ENCODE measurements at places on chromosomes 6 and 20.

- DNase-seq: no peak
Measured at GRCh38 chr6:83546636-83547035, 34.3 kb downstream of the PRSS35 start.

DNA sequence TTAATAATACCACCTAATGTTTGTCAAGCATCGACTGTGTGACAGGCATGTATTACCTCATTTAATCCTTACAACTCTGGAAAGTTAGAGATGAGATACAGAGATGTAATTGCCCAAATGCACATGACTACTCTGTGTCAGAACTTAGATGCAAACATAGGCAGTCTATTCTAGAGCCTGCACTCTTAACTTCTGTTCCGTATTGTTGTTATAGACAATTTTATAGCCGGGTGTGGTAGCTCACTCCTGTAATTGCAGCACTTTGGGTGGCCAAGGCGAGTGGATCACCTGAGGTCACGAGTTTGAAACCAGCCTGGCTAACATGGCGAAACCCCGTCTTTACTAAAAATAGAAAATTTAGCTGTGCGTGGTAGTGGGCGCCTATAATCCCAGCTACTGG lies 15.0 kb downstream of the IFT52 start:
- no peak for DNase-seq

DNA sequence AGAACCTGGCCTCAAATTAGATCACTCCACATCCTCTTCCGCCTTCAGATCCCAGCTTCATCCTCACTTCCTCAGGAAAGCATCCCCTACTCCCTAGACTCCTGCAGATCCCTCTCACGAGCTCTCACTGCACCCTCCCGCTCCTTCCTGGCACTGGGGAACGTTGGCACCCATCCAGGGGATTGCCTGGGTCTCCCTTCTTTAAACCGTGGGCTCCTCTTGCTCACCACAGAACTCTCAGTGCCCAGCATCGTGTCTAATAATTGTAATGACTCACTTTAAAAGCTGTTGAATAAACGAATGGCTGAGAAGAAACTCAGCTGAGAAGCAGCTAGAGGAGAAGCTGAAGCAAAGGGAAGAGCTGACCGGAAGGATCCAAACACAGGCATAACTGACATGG lies 20.4 kb downstream of the ZC3H12D start:
- DNase-seq: no peak

DNA sequence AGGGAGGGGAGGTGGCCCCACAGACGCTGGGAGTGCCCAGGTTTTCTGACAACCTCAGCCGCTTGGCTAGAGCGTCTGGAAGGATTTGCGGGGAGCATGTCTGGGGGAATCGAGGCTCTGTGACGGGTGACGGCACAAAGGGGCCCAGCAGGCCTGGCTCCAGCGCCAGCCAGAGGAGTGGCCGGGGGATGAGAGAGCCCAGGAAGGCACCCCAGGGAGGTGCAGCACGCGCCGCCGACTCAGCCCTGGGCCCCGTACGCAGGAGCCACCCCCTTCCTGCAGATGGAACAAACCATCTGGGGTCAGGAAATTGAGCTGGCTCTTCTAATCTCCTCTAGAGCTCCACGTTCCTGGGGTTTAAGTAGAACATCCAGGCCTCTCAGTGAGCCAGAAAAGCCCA lies 5.9 kb upstream of the SLCO4A1 start:
- DNase-seq: no peak

DNA sequence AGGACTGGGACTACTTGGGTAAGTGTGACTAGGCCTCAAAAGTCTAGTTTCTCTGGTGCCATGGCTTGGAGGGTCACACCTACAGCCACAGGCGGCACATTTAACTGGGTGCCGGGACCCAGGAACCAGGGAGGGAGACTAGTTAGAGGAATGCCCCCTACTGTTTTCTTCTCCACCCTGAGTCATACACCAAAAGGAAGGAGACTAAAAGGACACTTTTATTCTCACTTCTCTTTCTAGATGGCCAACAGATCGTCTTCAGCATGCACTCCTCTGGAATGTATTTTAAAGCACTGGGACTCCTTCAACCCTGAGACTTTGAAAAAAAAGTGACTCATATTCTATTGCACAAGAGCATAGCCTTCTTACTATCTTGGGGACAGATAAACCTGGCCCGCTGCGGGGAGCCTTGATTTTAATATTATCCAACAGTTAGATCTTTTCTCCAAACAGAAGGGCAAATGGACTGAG lies 33.4 kb downstream of the PLN start:
- no peak for DNase-seq

- DNase-seq: no peak
Measured at GRCh38 chr6:26553635-26554446, 15.7 kb downstream of the HMGN4 start.

DNA sequence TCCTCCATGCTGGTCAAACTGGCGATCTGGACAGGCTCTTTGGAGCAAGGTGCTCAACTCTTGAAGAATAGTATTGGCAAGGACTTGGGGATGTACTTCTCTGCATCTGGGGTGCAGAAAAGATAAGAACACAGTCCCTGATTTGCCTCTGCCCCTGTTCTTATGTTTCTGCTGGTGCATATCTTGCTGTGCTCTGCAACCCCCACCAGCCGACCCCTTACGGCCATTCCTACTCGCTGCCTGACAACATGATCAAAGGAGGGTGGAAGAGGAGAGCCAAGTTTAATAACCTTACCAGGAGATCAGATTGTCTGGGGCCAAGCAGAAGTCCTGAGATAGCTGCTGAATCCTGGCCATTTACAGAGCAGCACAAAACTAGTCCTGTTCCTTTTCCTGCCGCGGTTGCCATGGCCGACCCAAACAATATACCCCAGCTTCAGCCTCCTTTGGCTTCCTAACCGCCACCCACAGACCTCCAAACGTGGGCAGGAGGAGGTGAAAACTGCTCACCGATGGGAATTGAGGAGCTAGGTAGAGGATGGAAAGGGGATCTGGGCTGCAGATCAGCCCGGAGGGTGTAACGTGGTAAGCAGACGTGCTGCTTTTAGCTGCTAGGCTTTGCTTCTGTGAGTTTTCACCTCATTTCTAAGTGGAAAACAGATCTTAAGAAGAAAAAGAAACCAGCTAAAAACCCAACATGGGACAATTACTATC lies 60.9 kb downstream of the ATXN1 start:
- DNase-seq: no peak

DNA sequence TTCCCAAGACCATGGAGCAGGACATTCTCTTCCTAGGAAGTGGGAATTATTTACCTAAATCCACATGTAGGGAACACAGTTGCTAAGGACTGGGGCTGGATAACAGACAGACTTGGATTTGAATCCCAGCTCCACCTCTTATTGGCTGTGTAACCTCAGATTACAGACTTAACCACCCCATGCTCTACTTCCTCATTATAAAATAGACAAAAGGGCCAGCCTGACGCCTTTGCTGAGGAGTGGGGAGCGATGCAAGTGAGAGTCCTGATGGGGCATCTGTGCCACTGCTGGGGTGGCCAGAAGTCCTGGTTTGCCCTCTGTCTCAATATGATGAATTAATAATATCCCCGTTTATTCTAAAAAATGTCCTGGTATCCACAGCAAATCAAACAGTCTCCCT lies 46.8 kb downstream of the SPATA2 start:
- DNase-seq: no peak

DNA sequence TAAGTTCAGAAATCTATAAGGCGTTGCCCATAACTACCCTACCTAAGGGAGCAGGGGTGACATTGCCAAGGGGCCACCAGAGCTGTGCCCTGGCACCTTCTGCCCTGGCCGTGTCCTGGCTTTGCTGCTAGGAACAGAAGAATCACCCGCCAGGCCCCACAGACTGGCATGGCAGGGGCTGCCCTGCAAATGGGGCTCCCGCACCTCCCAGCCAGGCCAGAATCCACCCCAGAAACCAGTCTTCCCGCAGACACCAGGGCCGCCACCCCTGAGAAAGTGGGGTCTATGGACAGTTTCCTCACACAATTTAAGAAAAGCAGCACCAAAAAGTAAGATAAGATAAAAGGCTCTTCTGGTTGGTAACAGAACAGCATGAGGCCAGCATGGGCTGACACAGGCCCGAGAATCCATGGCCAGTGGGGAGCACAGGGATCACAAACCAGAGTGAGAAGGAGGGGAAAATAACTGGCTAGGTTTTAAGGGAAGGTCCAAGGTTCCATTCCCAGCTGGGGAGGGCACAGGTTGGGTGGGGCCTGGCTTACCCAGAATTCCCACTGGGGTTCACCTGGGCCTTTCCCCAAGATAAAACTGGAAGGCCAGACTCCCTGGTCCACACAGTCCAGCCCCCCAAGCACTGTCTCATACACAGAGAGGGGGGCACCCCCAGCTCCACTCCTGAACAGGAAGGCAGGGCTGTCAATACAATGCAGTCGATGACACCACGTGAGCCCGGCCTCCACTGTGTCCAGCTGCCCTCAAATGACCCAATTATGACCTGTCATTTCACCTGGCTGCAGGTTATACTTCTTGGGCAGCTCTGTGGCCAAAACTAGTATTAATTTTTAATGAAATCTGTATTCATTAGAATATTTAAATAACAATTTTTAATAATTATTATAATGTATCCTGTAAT lies 59.4 kb downstream of the PYGB start:
- no peak for DNase-seq

GRCh38 chr20:64238115-64238825 lies 17.3 kb upstream of the PCMTD2 start:
- DNase-seq: no peak

DNA sequence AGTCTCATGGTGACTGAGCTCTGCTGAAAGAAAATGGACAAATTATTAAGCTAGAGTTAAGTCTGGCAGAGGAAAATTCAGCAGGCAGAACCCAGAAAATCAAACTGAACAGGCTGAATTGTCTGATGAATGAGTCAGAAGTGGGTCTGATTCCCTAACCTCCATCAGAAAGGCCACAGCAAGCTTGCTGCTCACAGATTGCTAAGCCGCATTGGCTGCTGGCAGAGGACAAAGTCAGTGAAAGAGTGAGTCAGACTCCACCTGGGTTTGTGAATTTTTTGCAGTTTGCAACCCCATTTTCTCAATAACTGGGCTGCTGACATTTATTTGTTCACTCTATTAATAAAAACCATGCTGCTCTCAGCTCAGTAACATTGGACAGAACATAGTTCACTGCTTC lies 191.3 kb downstream of the EPM2A start:
- DNase-seq: no peak

DNA sequence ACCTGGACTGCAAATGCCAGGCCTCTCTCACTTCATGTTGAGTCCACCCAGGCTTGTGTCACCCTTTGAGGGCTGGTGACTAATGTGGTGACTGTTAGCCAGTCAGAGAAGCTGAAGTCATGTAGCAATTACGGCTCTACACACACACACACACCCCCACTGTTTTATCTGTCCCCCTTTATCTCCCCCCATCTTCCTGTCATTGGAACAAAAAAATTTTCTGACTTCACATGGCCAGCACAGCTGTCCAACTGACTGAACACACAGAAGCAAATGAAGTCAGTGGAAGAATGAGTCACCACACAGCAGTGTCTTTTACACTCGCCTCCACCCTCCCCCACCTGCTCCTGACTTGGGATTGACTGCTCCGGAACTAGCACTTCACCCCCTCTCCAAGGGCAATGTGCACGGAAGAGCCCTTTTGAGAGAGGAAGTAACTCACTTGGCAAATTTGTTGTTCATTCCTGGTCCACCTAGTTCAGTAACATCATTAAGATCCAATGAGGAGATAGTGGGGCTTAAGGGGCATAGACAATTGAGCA lies 198.0 kb downstream of the RNF144B start:
- no peak for DNase-seq

DNA sequence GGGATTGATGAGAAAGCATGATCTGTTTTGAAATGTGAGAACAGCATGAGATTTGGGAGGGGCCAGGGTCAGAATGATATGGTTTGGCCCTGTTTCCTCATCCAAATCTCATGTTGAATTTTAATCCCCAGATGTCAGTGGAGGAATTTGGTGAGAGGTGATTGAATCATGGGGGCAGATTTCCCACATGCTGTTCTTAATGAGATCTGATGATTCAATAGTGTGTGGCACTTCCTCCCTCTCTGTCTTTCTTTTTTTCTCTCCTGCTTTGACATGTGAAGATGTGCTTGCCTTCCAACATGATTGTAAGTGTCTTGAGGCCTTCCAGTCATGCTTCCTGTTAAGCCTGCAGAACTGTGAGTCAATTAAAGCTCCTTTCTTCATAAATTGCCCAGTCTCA lies 1060.3 kb upstream of the CITED2 start:
- no peak for DNase-seq

- DNase-seq: no peak
Measured at GRCh38 chr6:119676230-119676629, 326.7 kb upstream of the MAN1A1 start.
